ENCODE measurements at places on chromosomes 13 and 19.

- no peak for DNase-seq
These were observed 23.3 kb downstream of the SERP2 start for GRCh38 chr13:44396701-44397580.

- DNase-seq = no peak
These were observed 29.1 kb downstream of the ZNF787 start for GRCh38 chr19:56091751-56092546.

- no peak for DNase-seq
These were observed 7.0 kb downstream of the CAB39L start for GRCh38 chr13:49436890-49437289.

GRCh38 chr19:51368366-51369282 lies at the start of gene CLDND2:
Gene CLDND2 (minus strand): TSS chr19:51369003. CDS start chr19:51368577, 426 bp downstream.
- DNase-seq = no peak

- DNase-seq = no peak
These were observed 11.4 kb upstream of the GPI start for GRCh38 chr19:34353546-34353945.

DNA sequence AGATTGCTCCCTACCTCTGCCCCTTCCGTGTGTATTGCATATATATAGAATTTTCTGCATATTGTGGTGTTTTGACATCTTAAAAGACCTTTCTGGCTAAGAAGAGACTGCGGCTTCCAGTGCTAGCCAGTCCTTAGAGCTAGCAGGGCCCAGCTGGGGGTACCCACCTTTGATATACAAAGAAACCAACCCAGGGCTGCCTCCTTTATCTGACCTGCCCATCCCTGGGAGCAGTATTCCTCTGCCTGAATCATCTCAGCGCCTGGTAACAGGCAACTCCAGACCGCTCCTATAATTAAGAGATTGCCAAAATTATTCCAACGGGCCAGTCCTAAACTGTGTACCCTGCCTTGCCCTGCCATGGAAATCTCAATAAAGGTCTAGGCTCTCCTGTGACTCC lies 186.3 kb upstream of the RNF113B start:
- DNase-seq = no peak

DNA sequence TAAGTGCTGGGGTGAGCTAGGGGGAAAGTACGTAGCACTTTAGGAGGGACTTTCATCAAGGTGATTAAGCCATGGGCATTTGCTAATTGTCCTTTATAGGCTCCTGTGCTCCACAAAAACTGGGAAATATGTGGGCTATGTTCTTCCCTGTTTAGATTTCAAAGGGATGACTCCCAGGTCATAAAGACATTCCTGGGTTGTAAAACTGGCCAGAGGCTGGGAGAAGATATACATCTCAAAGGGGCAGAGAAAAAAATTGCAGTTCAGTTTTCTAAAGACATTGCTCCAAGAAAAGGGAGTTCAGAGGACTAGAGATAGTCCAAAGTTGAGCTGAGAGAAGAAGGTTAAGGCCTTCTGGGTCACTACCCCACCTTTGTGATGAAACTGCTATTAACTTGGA lies 204.8 kb downstream of the MYO16 start:
- no peak for DNase-seq

DNA sequence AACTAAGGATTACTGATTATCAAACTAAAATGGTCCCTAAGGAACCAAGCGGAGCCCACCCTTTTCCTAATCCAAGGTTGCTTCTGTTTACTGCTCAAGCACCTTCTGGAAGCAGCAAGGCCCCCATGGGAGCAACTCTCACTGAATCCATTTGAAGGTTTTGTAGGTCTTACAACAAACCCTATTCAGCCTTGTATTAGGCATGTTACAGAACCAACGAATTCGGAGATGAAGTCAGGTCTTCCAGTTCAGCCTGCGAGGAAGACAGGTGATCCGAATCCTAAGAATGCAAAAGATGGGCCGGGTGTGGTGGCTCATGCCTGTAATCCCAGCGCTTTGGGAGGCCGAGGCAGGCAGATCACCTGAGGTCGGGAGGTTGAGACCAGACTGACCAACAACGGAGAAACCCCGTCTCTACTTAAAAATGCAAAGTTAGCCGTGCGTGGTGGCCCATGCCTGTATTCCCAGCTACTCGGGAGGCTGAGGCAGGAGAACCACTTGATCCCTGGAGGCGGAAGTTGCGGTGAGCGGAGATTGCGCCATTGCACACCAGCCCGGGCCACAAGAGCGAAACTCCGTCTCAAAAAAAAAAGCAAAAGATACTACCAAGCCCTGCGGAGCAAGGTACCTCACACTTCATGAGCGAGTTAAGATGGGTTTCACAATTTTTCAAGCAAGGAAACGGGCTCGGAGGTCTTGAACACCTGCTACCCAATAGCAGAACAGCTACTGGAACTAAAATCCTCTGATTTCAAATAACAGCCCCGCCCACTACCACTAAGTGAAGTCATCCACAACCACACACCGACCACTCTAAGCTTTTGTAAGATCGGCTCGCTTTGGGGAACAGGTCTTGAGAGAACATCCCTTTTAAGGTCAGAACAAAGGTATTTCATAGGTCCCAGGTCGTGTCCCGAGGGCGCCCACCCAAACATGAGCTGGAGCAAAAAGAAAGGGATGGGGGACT lies 609 bp downstream of the ZAR1L start:
- DNase-seq = no peak

GRCh38 chr19:5586300-5587070 lies 18.7 kb upstream of the TINCR start:
- no peak for DNase-seq

DNA sequence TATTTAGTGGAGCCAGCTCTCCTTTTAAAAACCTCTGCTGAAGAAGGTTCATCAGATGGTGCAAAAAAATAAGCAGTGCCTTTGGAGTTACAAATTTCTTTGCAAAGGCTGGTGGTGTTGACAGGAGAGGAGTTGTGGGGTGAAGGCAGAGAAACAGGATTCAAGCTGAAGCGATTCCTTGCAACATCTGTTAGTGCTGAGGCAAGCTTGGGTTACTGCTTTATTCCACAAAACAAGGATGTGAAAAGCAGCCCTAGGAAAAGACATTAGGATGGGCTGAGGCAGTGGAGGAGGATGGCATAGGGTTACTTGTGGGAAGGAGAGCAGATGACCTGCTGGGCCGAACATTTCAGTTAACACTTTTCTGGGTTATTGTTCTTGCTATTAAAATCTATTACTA lies 390.7 kb downstream of the DLEU7 start:
- DNase-seq = no peak

DNA sequence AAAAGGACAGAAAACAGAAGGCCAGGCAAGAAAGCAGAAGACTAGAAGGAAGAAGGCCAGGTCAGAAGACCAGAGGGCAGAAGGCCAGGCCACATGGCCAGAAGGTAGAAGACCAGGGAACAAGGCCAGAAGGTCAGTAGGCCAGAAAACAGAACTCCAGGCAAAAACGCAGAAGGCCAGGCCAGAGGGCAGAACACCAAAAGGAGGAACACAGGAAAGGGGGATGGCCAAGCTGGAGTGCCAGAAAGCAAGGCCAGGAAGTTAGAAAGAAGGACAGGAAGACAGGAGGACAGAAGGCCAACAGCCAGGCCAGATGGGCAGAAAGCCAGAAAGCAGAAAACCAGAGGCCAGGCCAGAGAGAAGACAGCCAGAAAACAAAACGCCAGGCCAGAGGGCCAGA lies 185.4 kb downstream of the TUBA3C start:
- no peak for DNase-seq

DNA sequence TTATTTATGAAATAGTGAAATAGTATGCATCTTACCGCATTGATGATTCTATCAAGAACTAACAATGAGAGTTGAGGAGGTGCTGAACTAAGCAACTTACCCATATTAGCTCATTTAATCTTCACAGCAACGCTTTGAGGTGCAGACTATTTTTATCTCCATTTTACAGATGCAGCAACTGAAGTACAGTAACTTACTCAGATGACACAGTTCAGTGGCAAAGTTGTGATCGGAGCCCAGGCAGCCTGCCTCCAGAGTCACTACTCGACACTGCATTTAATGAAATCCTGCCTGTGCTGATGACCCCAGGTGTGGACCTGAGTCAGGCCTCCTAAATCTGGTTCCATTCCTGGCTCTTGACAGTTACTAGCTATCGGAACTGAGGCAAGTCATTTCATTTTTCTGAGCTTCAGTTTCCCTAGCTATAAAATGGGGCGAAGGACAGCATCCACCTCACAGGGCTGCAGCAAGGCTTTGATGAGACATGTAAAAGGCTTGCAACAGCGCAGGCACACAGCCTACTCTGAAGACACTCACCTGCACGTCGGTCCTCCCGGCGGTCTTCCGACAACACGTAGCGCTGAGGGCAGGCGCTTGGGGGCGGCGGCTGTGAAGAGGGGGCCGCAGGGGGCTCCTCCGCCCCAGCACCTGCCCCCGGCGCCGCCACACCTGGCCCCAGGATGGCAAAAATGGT lies 1.5 kb downstream of the MYPOP start:
- no peak for DNase-seq

DNA sequence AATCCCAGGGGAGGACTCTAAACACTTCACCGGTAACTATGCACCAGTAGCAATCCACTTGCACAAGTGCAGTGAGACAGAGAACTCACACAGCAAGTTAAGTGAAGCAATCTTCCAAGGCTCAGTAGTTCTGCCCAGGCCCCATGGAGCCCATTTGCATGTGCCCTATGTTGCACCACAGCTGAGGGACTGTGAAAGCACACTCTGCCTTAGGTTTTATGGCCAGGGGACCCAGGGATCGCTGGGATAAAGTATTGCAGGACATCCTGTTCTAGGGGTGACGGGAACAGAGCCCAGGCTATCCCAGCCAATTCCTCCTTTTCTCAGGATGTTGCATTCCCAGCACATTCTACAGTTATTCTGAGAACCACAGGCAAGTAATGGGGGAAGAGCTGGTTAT lies 6.0 kb upstream of the AMER2 start:
- DNase-seq = no peak

DNA sequence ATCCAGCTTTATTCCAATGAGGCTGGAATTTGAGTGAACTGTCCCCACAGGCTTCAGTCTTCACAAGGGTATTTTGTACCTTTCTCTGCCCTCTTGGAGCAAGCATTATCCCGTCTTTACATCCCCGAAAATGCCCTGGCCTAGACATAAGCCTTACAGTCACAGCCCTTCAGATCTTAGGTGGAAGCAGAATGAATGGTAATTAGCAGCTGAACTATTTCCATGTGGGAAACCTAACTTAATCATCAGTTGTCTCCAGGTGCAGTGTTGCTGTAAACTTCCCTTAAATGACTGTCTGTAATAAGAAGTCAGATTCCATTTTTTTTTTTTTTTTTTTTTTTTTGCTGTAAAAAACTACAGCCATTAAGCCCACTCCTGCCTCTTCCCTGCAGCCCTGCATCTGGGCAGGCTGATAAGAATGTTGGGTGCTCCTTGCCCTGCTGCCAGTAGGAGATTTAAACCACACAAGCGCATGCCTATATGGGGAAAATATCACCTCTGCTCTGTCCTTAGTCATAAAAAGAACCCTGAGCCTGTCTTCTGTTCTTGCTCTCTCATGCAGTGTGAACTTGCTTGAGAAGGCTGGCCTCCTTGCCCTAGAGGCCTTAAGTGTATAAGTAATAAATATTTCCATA lies 426.8 kb upstream of the SLITRK5 start:
- no peak for DNase-seq

DNA sequence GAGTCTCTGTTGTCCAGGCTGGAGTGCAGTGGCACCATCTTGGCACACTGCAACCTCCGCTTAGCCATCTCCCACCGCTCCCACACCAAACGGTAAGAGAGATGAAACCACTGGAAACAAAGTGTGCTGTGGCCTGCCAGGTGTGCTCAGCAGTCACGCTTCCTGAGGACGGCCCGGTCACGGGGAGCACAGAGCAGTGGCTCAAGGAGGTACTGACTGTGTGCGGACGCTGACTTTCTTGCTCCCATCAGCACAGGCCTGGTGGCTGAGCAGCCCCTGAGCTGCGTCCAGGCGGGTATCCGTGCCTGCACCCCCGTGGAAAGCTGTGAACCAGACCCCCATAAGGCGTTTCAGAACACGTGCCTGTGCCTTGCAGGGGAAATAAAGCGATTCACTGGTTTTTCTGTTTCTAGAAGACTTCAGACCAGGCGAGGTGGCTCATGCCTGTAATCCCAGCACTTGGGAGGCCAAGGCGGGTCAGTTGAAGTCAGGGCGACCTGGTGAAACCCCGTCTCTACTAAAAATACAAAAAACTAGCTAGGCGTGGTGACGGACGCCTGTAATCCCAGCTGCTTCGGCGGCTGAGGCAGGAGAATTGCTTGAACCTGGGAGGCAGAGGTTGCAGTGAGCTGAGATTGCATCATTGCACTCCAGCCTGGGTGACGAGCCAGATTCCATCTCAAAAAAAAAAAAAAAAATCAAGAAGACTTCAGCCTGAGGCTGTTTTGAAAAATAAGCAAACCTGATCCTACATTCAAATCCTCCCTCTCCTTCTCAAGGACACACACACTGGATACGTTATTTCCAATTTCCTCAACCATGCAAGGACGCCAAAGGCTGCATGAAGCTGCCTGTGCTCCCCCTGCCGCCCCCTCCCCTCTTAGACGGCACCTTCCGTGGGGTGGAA lies 25.5 kb downstream of the ADPRHL1 start:
- DNase-seq = no peak

- DNase-seq = no peak
These were observed 466.7 kb downstream of the TSHZ3 start for GRCh38 chr19:30882411-30883005.

GRCh38 chr19:43789029-43789428 lies 8.3 kb upstream of the KCNN4 start:
- DNase-seq = no peak

- DNase-seq = no peak
These were observed 323.8 kb downstream of the LMO7 start for GRCh38 chr13:75959861-75960481.

- no peak for DNase-seq
These were observed 11.7 kb upstream of the TMEM255B start for GRCh38 chr13:113747291-113747833.

GRCh38 chr19:50331221-50331993 lies 2.2 kb upstream of the KCNC3 start:
- DNase-seq = no peak

DNA sequence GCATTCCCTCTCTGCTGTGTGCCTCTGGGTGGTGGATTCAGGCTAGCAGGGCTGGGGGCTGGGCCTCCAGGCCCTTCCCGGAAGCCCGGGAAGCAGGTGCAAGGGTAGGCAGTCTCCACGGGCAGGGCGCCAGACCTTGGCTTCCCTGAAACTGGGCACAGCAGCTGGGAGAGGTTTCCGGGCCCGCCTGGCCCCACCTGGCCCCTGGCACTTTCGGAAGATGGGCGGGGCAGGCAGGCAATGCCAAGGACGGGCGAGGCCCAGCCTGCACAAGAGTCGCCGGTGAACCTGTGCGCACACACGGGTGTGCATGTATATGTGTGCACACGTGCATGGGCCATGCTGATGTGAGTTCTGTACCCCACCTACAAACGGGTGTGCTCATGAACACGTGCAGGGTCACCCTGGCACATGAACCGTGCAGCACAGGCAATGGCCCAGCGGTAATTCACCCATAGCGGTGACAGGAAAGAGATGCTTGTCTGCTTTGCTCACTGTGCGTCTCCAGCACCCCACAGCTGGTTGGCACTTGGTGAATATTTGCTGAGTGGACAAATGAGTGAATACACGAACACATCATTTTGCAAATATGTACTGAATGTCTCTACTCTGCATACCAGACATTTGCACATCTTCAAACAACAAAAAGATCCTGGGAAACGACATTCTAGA lies 15.3 kb downstream of the GADD45B start:
- no peak for DNase-seq
